NAMALWA (cell line): ENCODE measurements at places on chromosomes 6 and 20.

DNA sequence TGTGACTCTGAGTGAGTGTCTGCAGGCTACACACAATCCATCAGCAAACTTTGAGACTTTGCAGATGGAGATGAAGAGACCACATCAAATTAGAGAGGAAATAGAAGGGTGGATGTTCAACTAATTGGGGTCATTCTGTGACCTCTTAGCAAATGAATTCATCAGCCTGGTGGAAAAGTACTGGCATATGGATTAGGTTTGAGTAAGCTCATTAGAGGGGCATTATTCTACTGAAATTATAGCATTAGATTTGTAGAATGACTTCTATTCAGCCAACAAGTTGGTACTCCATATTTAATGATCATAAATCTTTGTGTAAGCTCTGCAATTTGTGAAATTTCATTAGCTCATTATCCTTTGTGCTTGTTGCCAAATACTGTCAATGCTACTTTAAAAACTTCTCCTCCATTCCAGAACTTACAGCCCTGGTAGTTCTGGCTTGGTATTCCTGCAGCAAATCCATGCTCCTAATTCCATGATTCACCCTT lies 63.8 kb downstream of the ADTRP start:
- DNase-seq: no peak

GRCh38 chr6:81896525-81897503 lies 144.3 kb upstream of the TENT5A start:
- DNase-seq: no peak

GRCh38 chr6:63600136-63600535 lies 27.9 kb downstream of the LOC128125822 start:
- DNase-seq: no peak

GRCh38 chr6:170021579-170021978 lies 269.3 kb downstream of the DLL1 start:
- no peak for DNase-seq

DNA sequence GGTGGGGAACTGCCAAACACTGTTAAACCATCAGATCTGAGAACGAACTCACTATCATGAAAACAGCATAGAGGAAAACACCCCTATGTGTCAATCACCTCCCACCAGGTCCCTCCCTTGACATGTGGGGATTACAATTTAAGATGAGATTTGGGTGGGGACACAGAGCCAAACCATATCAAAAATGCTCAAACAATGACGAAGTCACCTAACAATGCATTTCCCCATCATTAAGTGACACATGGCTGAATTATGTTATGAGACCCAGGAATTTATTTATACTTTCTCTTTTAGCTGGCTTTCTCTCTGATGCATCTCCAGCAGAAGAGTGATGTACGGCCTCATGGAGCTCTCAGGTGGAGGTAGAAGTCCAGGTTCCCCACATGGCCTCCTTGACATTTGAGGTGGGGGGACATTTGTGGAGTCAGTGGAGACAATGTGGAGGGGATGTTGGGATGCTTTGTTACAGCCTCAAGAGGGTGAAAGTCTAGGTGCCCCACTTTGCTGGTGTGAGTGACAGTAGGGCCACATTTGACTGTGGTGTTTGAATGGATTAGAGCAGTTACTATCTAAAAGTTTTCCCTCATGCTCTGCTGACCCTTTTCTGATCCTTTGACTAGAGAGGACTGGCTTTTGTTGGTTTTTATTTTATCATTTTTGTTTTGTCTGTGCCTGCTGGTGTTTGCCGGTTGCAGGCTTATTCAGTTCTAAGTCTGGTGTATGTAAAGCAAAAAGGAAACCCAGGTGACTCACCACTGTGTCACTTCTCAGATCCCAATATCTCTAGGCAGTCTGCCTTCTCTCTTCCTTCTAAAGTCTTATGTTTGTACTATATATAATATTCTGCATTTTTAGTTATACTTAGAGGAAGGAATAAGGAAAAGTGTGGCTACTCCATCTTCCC lies 18.5 kb upstream of the DCBLD1 start:
- DNase-seq: no peak

DNA sequence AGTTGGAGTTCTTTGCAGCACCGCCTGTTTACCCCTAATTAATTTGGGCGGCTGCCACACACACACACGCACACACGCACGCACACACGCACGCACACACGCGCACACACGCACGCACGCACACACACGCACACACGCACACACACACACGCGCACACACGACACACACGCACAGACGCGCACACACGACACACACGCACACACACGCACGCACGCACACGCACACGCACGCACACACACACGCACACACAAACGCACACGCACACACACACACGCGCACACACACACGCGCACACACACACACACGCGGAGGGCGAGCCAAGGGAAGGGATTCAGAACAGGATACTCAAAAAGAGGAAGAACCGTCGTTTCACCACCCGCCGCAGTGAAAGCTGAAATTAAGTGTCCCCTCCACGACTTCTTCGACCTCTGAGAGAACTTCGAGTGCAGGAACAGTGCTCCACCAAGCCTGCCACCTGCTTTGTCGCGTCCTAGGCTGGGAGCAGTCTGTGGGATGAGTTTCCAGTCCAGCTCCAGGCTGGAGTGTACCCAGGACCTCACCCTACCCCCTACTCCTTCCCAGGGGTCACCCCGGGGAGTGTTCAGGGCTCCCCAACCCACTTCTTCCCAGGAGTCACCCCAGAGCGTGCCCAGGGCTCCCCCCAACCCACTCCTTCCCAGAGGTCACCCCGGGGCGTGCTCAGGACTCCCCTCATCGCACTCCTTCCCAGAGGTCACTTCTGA lies 1.1 kb downstream of the RNASET2 start:
- peak; percentile 74 for DNase-seq

DNA sequence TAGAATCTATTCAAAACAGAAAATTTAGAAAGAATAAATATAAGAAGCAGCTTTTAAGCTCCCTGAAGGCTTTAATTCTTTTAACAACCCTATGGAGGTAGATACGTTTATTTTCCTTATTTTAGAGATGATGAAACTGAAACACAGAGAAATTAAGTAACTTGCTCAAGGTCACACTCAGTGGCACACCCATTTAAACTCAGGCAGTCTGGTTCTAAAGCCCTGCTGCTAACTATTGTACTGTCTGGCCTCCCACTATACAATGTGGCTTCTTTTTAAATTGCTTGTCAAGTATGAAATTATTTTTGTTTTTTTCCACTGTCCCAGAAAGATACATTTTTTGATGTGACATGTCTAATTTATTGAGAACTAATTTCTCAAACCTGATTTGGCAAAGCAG lies 55.7 kb downstream of the FAM217A start:
- DNase-seq: no peak

- no peak for DNase-seq
Observed at GRCh38 chr6:8181951-8182845, 79.8 kb upstream of the EEF1E1 start.

- no peak for DNase-seq
Observed at GRCh38 chr6:3591970-3592369, 135.1 kb upstream of the SLC22A23 start.

- no peak for DNase-seq
Observed at GRCh38 chr6:111980971-111981840, 72.7 kb upstream of the CCN6 start.

GRCh38 chr20:38127920-38128528 lies 37.0 kb downstream of the TGM2 start:
- DNase-seq: no peak

DNA sequence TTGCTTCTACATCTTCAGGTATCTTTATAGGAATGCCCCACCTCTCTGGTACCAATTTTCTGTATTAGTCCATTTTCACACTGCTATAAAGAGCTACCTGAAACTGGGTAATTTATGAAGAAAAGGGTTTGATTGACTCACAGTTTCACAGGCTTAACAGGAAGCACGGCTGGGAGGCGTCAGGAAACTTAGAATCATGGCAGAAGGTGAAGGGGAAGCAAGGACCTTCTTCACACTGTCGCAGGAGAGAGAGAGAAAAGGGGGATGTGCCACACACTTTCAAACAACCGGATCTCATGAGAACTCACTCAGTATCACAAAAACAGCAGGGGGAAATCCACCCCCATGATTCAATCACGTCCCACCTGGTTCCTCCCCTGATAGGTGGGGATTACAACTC lies 24.4 kb upstream of the LY86 start:
- DNase-seq: no peak

GRCh38 chr6:19180348-19181072 lies 656.7 kb upstream of the ID4 start:
- no peak for DNase-seq

- DNase-seq: peak; percentile 83
Observed at GRCh38 chr20:62606016-62606415, 36.3 kb upstream of the SLCO4A1 start.

DNA sequence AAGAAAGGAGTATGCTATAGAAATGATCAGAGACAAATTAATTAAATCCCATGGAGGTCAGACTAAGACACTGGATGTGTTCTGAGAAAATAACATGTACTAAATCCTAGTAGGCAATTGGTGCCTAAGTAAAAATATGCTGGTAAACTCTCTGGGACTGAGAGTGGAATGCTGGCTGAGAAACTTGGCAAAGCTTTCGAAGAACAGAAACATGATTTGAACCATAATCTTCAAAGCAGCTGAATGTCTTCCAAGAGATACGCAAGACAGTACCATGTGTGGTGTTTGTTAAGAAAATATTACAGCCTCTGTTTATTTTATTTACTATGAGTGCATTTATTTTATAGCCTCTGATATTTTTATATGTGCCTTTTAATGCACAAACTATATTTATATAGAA lies 55.2 kb downstream of the EFHC1 start:
- DNase-seq: no peak

DNA sequence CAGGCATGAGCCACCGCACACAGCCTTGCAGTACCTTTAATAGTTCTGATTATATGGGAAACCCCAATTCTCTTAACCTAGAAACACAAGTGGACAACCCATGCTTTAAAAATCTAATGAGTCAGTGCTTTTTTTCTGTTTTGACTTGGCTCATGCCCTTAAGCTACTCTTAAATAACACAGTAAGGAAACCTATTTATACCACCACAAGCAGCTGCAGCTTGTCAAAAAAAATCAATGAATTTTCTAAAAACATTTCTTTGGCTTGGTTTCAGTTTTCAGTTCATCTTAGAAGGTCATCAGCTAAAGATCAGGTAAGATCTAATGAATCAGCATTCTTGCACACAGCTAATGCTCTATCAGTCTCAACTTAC lies 124.1 kb upstream of the DST start:
- DNase-seq: no peak

GRCh38 chr20:52744441-52744840 lies 227.7 kb upstream of the TSHZ2 start:
- no peak for DNase-seq

DNA sequence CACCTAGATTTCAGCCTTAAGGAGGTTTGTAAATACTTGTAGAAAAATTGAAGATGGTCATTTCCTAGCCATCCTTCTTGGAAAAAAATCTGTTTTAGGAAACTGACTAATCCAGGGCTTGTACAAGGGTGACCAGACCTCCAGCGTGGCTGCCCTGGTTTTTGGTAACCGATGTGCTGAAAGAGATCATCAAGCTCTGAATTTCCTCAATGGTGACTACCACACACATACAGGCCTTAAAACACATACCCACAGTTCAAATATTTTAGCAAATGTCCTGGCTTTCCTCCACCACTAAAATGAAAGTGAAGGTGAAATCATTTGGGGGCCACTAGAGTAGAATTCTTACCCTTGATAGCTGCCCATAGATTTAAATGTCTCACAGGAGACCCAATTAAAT lies 215.3 kb upstream of the SUPT3H start:
- DNase-seq: no peak

DNA sequence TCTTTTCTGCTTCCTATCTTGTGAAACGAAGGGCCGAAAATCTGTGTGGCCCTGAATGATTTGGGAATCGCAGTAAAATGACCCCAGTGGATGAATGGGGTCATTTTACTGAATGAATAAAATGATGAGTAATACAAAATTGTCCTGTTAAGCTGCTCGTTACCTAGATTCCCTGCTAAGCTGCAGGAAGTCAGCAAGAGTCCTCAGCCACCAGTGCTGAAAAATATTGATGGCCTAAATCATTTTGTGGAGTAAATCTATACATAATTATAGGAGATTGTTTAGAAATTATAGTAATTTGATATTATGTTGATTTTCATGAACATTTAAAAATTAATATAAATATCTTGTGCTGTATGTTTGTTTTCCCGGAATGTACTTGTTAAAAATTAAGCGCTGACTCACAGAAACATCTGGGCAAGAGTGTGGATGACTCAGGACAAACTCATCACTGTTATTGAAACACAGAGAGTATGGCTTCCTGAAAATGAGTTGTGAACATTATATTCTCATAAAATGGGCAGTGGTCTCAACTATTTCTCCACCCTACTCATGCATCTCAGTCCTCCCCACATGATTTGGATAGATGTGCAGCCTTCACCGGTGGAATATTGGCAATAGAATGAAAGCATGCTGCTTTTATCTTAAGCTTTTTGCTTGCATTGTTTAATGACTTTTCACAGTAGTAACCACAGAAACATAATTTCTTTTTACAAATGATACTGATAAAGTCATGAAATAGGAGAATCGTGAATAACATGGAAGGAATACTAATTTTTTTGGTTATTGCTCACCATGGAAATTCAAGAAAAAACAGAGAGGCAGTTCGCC lies 36.2 kb upstream of the RGS17 start:
- no peak for DNase-seq

GRCh38 chr6:8947900-8948299 lies 512.6 kb upstream of the SLC35B3 start:
- DNase-seq: no peak

DNA sequence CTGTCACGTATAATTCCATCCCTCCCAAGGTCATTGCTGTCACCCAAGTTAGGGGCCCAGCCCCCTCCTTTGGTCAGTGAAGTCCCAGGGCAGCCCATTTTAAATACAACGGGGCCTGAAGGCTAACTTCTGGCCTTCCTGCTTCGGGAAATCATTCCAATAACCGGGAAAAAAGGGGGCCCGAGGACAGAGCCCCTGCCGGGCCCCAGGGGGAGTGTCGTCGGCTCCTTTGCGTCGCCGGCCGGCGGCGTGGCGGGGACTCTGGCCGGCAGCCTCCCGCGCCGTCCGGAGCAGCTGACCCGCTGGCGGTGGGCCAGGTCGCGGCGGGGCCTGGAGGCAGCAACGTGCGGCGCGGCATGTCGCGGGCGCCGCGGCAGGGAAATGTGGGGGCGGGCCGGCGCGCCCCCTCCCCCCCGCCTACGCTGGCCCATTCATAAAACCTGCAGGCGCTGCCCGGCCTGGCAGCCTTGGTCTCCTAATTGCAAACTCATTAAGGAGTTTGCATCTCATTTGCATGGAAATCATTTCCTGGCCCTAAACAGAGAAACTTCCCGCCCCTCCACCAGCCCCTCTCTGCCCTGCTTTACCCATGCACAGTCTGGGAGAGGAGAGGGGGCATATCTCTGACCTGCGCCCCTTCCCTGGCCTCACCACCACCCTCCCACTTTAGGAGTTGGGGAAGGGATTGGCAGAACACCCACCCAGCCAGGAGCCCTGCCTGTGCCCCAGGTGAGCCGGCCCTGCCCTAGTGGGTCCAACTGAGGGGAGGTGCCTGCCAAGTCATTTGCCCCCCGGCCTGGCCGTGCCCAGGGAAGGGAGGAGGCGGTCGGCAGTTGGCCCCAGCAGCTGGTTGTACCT lies 50.7 kb downstream of the MRPL14 start:
- DNase-seq: peak; percentile 37

DNA sequence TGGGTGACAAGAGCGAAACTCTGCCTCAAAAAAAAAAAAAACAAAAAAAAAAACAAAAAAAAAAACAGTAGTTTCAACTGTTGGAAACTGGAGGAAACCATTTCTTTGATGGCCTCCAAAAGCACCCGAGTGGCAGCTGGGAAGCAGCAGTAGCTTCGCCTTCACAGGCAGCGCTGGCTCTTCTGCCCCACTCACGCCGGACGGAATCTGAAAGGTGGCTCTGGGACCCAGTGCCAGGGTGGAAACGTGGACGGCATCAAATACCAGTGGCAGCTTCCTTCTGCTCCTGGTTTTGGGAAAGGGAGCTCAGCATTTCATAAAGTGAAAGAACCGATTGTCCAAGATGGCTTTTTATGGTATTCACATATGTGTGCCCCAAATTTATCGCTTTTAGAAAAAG lies 159.4 kb downstream of the SMOC2 start:
- DNase-seq: no peak
